ACHN (cell line): ENCODE measurements at places on chromosomes 1 and 21.

GRCh38 chr1:229599218-229599954, 26.5 kb downstream of the TAF5L start:
- DNase-seq, result no peak

DNA sequence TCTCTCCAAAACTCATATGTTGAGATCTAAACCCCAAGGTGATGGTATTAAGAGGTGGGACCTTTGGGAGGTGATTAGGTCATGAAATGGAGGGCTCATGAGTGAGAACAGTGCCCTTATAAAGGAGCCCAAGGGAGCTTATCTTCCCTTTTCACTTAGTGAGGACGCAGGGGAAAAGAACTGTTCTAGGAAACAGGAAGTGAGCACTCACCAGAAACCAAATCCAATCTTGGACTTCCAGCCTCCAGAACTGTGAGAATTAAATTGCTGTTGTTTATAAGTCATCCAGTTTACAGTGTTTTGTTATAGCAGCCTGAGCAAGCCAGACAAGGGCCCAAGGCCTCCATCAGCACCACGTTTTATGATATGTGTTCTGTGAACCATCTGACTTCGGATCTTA, 60.3 kb upstream of the LRRC8D start:
- DNase-seq, result no peak

DNA sequence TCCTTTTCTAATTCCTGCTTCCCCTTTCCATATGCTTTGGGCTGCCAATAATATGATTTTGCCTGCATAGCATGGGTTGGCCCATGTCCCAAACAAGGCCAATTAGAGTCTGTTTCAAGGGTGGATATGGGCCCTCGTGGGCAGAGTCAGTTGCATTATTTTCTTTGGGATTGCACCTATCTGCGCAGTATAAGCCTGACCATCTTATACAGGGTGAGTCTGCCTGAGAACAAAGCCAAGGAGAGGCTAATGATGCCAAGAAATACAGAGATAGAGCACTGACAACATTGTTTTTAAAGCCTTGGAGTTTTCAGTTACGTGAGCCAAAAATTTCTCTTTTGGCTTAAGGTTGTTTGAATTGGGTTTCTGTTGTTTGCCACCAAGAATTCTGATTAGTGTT, 18.6 kb downstream of the OVAAL start:
- DNase-seq, result no peak

- no peak for DNase-seq
These were observed 126.2 kb downstream of the NRDC start for GRCh38 chr1:51752073-51752948.

- no peak for DNase-seq
These were observed 75.9 kb downstream of the VWA5B1 start for GRCh38 chr1:20366463-20367115.

- DNase-seq, result no peak
These were observed 10.9 kb upstream of the RGS5 start for GRCh38 chr1:163213626-163214025.

DNA sequence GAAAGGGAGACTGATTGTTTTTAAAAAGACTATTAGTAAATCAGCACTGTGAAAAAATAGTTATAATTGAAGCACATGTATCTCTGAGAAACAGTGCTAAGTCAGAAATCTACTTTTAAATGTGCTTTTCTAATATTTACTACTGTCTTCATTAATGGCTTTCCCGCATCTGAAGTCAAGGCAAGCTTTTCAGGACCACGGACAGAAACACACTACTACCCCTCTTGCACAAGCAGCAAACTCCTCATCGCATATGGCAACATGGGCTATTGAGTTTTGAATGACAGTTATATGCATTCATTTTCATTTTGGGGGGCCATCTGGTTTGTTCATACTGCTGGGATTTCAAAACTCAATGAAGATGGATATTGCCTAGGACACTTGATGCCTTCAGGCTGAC, 433.4 kb upstream of the CAMK1G start:
- DNase-seq, result peak; percentile 73

DNA sequence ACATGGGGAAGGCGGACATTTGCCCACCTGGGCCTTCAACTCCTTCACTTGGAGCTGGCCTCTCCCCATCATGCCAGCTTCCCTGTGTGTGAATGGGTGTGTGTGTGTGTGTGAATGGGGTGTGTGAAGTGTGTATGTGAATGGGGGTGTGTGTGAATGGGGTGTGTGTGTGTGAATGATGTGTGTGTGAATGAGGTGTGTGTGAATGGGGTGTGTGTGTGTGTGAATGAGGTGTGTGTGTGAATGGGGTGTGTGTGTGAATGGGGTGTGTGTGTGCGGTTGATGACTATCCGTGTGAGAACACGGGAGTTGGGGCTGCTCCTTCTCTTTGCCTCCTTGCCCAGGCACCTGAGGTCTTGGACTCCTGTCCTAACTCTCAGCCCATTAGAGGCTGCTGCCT, 9.6 kb downstream of the MFSD2A start:
- no peak for DNase-seq

- no peak for DNase-seq
These were observed 140.2 kb downstream of the FAM78B start for GRCh38 chr1:166026555-166026954.

DNA sequence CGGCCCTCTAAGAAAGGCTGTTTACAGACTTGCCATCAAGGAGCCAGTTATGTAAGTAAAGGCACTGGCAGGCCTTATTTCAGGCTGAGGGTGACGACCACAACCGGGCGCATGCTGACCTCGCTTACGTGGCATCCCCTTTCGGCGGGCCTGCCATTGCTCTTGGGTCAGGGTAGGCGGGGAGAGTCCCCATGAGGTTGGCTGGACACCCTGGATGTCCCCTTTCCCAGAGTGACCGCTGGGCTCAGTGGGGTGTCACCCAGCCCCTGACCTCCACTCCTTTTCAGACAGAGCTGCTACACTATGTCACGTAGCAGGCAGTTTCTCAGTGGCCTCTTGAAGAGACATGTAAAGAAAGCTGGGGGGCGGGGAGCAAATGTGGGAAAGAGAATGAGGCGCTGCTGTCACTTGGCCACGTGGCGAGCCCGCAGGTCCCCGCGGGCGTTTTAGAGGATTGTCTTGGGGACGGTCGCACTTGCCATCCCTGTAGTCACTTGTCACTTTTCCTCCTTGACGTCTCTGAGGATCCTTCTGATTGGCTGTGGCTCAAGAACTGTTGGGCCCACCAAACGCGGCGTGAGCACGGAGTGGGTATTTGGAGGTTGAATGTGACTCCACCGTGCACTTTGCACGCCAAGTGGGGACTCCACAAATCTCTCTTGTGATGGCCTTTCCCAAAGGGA, 42.2 kb downstream of the SLC37A1 start:
- no peak for DNase-seq

DNA sequence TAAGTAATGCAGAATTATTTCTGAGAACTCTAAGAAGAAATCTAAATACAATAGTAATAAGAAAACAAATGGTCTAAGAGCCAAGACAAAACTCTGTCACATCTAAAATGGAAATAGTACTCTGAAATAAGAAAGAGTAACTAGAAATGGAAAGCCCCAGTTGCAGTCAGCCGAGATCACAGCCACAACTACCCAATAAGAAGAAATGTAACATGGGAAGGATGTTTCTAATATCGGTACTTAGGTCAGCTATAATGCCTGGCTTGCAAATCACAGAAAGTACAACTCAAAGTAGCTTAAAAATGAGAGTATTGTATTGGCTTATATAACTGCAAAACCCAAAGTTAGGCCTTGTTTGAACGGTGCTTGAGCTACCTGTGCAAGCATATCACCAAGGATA, 58.6 kb upstream of the USP25 start:
- DNase-seq, result no peak

- DNase-seq, result no peak
These were observed 40.7 kb downstream of the RPS6KA1 start for GRCh38 chr1:26570287-26570686.

DNA sequence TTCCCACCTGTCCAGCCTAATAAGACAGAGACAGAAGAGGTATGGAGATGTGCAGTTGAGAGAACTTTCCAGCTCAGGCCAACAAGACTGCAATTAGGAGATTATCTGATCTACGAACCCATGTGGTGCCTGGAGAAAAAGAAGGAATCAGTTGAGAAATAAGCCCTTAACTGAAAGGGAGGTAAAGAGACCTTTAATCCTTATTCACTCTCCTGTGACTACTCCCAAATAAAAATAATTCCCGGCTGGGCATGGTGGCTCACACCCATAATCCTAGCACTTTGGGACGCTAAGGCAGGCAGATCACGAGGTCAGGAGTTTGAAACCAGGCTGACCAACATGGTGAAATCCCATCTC, 31.9 kb upstream of the SARS1 start:
- no peak for DNase-seq

DNA sequence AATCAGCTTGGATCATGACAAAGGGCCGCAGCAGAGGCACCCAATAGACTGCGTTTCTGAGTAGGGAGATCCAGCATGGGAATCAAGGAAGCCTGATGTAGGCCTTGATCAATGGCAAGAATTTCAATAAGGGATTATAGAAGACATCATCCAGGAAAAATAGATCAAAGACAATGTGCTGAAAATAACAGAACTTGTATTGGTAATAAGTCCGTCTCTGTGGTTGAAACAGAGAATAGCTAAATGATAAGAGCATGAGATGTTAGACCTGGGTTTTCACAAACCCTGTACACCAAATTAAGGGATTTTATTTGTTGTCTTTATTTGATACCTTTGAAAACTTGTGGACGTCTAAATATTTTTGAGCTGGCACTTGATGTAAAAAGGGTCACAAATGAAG, 228.0 kb upstream of the SGIP1 start:
- no peak for DNase-seq

- no peak for DNase-seq
These were observed 9.0 kb upstream of the LDLRAP1 start for GRCh38 chr1:25534410-25534788.
